ENCODE measurements at places on chromosomes 12 and 14. TPM values are rescaled to one million over a fixed set of nuclear protein-coding genes. Genes with fewer than 3 reads are reported as not detected.
A peak's percentile ranks its signal among the peaks of the same experiment; 100 is the strongest.

GRCh38 chr12:7034464-7034863 is 16.2 kb upstream of the LPCAT3 start:
- no peak for DNase-seq

GRCh38 chr14:61581340-61581739 is 114.0 kb upstream of the HIF1A start:
- DNase-seq = no peak

DNA sequence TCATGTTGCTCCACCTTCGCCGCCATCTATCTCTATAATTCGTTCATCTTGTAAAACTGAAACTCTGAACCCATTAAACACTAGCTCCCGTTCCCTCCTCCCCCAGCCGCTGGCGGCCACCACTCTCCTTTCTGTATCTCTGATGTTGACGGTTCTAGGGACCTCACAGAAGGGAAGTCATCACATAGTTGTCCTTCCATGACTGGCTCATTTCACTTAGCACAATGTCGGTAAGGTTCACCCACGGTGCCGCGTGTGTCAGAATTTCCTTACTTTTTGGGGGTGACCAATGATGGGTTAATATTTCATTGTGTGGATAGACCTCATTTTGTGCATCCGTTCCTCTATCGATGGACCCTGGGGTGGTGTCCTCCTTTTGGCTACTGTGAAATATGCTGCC is 2.0 kb upstream of the CACNA2D4 start:
- no peak for DNase-seq

DNA sequence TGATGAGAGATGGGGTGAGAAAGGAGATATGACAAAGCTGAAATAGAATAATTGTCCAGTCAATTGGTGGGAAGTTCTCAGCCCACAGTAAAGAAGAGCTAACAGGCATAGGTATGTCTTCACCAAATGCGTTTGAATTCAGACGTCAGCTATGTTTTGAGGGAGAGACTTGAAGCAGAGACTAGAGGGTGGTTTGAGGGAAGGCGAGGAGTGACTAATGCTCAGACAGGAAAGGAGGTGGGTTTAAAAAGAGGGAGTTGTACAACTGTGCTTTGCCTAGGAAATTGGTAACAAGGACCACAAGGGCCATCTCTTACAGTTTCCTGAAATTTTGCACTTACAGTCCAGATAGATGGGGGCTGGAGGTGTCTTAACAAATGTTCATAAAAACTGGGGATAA is 6.4 kb downstream of the JKAMP start:
- DNase-seq = no peak

GRCh38 chr12:58901664-58902063 is 18.6 kb downstream of the LRIG3 start:
- DNase-seq = no peak

GRCh38 chr14:23023022-23023794 is 11.5 kb downstream of the PSMB5 start:
- DNase-seq = no peak

DNA sequence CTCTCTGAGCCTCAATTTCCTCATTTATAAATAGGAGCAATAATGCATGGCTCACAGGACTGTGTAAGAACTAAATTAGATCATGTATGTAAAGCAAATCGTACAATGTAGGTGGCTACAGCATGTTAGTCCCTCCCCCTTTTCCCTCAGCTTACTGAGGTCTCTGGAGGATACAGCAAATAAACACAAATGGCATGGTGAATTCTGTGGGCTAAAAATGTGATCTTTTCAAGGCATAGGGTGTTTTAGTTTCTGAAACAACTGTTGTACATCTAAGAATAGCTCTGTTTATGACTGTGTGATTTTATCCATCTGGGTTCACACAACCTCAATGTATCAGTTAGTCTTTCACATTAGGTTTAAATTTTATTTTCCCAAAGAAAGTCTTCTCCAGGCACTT is 121.2 kb upstream of the PLEKHG7 start:
- DNase-seq = no peak

DNA sequence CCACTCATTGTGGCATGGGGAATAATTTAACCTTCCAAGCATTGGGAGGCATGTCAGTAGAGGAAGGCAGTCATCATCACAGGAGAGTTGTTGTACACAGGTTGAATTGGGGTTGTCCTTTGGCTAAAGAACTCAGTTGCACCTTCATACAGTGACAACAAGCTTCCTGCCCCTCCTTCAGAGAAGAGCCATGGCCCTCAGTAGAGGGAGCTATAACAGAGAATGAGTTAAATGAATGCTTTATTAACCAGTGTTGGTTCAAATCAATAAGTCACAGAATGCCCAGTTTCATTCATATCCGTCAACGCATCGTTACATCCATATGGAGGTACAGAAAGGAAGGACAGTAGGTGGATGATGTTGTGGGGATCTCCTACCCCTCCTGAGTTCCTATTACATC is 4.8 kb downstream of the IFNG-AS1 start:
- no peak for DNase-seq

DNA sequence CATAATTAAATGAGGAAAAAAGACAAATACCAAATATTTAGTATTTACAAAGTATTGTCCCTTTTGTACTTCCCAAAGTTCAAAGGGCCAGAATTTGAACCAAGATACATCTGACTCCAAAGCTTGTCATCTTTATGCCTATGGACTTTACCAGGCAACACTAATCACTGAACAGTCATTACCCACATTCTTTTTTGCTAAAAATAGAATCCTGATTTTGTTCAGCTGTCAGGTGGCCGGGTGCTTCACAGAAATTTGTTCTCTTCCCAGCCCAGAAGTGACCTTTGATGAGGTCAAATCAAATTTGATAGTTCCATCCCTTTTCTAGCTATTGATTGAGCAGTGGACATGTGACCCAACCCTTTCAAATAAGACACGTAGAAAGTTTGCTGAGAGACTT is 121.6 kb downstream of the LLPH start:
- no peak for DNase-seq

GRCh38 chr12:56224954-56225353 is 812 bp downstream of the NABP2 start:
- DNase-seq = no peak

DNA sequence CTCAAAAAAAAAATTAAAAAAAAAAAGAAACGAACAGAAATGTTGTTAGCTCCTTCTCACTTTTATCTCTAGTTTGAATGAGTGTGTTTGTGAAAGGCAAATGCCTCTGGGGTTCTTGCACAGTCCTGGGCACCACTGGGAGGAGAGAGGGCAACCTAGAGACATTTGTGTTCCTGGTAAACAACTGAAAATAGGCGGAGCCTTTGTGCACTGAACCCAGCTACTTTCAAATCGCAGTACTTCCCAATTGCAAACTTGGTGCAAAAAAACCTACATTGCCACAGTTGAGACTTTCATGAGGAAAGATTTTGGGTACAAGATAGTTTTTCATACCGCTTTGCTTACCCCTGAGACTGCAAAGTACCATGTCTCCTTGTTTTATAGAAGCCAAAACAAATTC is 430.0 kb downstream of the ZFP36L1 start:
- no peak for DNase-seq

DNA sequence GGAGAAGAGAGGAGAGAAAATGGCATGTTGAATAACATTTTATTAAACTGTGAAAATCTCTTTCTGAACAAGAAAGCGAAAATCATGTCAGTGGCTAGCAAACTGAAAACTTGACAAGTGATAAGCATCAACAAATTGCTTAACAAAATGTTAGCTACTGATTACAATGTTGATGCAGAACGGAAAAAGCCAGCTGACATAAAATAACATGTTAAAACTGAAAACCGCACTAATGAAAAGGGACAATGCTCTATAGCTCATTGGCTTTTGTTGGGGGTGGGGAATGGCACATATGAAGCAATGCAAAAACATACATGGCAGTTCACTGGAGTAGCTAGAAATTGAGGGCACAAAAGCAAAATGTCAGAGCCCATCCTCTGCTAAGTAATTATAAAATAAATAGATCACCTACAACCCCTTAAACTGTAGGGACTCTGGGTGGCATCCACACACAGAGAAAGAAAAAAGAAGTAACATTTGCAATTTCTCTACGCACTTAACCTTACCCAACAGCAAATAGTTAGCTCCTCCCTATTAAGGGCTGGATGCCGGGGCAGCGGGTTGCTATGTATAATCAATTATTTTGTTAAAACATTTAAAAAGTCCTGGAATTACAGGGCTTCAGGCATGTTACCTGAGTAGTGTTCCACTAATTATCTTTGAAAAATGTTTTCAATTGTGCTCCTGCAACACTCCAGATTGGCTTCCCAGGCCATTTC is 129.2 kb upstream of the USP15 start:
- DNase-seq = no peak

- no peak for DNase-seq
These were observed 57.2 kb upstream of the JDP2 start for GRCh38 chr14:75370416-75371205.

DNA sequence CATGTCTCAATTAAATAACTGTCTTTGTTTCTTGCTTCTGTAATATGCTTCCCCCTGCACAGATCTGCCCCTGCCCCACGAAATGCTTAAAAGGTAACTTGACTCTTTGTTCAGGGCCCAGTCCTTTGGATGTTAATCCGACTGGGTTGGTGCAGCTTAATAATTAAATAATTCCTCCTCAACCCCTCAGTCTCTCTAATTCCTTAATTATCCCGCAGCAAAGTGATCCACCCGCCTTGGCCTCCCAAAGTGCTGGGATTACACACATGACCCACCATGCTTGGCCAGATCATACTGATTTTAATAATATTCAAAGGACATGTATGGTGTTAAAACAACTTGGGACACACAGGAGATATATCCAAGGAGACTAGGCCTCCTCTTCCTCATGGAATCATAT is 18.2 kb upstream of the ANAPC7 start:
- no peak for DNase-seq

DNA sequence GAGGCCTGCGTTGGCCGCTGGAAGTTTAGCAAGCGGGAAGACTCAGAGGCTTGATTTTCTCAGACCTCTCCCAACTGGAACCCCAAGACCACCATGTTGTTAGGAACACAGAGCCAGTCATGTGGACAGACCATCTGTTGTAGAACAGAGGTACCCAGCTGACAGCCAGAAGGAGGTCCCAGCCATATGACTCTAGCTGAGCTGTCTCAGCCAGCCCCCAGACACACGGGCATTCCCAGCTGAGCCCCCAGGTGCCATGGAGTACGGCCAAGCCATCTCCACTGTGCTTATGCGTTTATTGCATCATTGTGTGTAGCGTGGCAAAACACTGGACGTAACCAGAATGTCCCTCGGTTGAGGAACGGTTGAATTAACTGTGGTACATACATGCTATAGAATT is 421.9 kb downstream of the TMEM132D start:
- no peak for DNase-seq

DNA sequence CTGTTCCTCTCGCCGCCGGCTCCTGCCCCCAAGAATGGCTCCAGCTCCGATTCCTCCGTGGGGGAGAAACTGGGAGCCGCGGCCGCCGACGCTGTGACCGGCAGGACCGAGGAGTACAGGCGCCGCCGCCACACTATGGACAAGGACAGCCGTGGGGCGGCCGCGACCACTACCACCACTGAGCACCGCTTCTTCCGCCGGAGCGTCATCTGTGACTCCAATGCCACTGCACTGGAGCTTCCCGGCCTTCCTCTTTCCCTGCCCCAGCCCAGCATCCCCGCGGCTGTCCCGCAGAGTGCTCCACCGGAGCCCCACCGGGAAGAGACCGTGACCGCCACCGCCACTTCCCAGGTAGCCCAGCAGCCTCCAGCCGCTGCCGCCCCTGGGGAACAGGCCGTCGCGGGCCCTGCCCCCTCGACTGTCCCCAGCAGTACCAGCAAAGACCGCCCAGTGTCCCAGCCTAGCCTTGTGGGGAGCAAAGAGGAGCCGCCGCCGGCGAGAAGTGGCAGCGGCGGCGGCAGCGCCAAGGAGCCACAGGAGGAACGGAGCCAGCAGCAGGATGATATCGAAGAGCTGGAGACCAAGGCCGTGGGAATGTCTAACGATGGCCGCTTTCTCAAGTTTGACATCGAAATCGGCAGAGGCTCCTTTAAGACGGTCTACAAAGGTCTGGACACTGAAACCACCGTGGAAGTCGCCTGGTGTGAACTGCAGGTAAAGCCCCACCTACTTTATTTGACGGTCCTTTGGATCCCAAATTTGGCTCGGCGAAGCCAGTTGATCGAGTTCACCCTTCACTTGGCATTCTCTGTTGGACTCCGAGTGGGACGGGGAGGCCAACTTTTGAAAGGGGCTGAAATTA is 1.5 kb downstream of the WNK1 start:
- peak; percentile 20 for DNase-seq

- DNase-seq = no peak
These were observed 331.9 kb downstream of the BTG1 start for GRCh38 chr12:91813701-91814100.

DNA sequence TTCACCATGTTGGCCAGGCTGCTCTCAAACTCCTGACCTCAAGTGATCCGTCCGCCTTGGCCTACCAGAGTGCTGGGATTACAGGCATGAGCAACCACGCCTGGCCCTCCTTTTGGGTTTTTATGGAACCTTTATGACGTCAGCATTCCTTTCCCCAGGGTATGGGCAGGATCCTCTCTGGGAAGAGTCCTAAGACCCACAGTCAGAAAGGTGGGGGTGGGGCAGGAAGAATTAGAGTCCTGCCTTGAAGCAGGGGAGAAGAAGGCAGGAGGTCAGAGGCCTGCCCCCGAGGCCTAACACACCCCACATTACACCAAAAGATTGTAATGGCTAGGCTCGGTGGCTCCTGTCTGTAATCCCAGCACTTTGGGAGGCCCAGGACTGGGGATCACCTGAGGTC is 30.8 kb upstream of the CDK17 start:
- no peak for DNase-seq

- no peak for DNase-seq
These were observed 26.0 kb downstream of the LRP6 start for GRCh38 chr12:12240662-12241340.

GRCh38 chr12:92876496-92876895 is 52.6 kb downstream of the EEA1 start:
- no peak for DNase-seq

COQ5 gene
- 28.9 TPM for total RNA-seq

KSR2 gene
- 0.69 TPM for total RNA-seq

NOPCHAP1 gene
- 18.6 TPM for total RNA-seq

CD4 gene
- total RNA-seq = 3.8 TPM

TNFAIP2 gene
- 108 TPM for total RNA-seq

CLEC4D gene
- not detected for total RNA-seq

PMCH gene
- total RNA-seq = not detected

ANKRD33 gene
- 0.27 TPM for total RNA-seq
